ENCODE measurements at places on chromosomes 4 and X.

- no peak for DNase-seq
These were observed 433.0 kb downstream of the PCDH10 start for GRCh38 chr4:133581996-133582619.

DNA sequence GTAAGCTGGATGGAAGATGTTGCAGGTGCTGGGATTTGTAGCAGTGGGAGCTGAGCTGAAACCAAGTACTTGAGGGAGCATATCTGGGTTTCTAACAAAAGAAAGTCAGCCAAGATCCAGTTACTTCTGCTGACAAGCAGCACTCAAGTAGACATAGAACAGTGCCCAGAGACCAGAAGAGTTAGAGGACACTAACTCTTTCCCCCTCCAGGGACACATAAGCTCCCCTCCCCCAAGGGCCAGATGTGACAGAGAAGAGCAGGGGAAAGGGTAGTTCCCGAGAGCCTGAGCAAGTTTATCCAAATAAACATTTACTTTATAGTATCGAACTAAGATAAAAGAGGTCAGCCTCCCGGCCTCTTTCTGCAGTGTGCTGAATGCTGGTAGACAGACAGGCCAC is 12.2 kb downstream of the TRPC3 start:
- DNase-seq, result no peak

GRCh38 chrX:46433892-46434291 is 111.3 kb downstream of the ZNF674 start:
- no peak for DNase-seq

GRCh38 chrX:71458866-71459265 is 74.0 kb upstream of the OGT start:
- no peak for DNase-seq

- DNase-seq, result no peak
These were observed 335.2 kb downstream of the ADAM29 start for GRCh38 chr4:175253184-175253902.

DNA sequence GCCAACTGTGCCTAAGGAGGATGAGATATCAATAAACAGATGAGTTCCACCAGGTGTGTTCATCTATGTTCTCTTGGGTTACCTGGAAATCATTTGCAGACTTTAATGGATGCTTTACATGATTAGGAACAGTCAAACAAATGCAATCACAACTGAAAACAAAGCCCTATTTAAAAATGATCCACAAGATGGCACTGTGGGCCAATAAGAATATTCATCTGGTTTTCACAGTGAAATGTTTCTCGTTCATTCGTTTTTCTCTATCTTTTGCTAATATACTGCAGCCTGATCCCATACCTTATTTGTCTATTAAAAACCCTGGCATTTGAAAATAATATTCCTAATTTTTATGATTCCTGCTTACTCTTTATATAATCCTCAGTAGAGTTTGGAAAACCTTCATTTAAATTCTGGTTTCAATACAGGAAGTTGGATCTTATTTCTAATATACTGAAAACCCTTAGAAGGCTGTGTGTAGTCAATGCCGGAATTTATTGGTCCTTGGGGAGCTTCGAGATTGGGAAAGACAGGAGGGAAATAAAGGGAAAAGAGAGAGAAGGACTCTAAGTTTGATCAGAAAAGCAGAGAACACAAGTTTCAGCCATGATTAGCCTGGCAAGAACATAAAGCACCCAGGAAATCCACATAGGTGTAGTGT is 63.8 kb upstream of the TAPT1 start:
- DNase-seq, result peak; percentile 12

DNA sequence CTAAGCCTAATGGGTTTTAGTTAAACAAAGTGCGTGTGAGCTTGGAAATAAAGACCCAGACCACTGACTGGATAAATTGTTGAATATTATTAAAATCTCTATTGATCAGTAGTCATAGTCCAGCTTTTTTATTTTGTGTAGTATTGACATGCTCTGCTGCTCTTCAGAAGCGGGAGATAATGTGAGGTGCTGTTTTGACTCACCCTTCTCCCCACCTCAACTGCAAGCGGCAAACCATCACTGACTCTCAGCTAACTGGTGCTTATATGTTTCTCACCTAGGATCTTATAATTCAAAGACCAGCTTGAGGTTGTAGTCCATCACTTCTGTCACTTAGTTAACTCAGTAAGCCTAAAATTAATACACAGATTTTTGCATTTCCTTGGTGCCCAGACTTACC is 72.2 kb downstream of the COMMD8 start:
- DNase-seq, result no peak

DNA sequence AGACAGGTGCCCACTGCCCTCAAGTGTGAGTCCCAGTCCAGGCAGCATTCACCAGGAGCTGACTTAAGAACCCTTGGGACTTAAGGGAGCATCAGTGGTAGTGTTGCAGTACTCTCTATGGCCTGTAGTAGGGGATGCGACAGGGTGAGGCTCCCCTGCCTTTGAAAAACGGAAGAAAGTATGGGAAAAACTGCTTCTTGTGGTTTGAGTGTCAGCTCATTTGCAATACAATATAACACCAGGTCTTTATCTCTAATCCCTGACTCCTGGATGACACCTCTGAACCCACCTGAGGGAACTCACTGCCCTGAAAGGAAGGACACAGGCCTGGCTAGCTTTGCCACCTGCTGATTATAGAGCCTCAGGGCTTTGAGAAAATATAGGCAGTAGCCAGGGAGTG is 176.0 kb downstream of the SMARCA1 start:
- no peak for DNase-seq

GRCh38 chr4:115058533-115058932 is 54.9 kb downstream of the NDST4 start:
- no peak for DNase-seq

DNA sequence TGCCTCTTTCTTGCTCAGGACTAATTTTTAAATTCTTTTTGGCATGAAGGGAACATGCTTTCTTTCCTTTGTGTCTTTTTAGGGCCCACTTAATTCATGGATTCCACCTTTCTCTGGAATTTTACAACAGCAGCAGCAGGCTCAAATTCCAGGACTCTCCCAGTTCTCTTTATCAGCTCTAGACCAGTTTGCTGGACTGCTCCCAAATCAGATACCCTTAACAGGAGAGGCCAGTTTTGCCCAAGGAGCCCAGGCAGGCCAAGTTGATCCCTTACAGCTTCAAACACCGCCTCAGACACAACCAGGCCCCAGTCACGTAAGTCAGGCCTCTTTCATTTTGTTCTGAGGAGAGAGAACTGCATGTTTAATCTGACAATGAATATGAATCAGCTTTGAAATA is 2.3 kb downstream of the ODAM start:
- DNase-seq, result no peak

GRCh38 chr4:82842593-82842992 is 44.0 kb upstream of the SCD5 start:
- no peak for DNase-seq

DNA sequence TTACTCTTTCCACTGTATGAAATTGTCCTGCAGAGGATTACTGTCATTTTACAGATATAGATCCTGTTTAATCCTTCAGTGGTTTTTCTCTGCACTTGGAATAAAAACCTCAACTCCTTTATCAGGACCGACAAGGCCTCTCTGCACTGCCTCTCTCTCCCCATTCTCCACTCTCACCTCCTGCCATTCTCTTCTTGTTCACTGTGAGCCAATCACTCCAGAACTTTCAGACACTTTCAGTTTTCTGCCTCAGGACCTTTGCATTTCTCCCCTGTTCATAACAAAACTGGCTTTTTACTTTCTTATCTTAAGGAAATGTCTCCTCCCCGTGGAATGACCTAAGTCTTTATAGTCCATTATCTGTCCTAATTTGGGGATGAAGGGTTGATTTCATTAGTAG is 137.3 kb downstream of the ELOVL6 start:
- DNase-seq, result no peak

GRCh38 chr4:168900080-168900479 is 110.0 kb downstream of the CBR4 start:
- no peak for DNase-seq

DNA sequence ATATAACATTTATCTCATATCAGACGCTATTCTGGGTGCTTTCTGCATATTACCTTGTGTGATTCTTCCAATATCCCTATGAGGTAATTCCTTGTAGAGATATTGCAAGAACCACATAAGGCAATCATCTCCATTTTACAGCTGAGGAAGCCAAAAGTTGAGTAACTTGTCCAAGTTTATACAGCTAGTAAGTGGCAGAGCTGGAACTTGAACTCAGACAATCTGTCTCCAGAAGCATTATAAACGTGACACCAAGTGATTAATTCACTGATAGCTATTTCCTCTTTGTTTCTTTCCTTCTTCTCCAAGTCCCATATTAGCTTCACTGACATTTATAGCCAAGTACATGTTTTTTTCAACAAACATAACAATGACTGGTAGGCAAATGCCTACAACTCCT is 7.3 kb downstream of the EMCN start:
- no peak for DNase-seq

DNA sequence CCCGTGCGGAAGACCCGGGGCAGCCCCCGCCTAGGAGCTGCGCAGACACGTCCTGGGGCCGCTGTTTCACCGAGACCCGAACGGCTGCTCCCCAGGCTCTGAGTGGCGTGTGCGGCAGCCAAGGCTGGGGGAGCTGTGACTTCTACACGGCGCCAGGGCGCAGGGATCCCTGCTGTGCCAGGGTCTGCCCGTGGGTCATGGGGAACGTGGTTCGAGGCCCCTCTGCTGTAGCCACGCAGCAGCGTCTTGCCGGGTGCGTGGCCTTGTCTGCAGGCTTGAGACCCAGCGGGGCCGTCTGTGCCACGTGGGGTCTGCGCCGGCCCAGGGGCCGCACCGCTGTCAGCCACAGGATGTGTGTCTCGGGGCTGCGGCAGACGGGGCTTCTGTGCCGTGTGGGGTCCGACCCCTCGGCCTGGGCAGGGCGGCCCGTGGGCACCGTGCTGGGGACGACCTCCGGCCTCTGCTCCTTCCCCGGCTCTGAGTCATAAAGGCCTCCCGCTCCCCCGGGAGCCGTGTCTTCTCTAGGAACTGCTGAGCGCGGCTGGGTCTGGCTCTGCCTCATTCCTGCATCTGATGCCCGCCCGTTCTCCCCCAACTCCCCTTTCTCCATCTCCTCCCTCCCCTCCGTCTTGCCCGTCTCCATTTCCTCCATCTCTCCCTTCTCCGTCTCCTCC is 12.7 kb upstream of the GTPBP6 start:
- no peak for DNase-seq

DNA sequence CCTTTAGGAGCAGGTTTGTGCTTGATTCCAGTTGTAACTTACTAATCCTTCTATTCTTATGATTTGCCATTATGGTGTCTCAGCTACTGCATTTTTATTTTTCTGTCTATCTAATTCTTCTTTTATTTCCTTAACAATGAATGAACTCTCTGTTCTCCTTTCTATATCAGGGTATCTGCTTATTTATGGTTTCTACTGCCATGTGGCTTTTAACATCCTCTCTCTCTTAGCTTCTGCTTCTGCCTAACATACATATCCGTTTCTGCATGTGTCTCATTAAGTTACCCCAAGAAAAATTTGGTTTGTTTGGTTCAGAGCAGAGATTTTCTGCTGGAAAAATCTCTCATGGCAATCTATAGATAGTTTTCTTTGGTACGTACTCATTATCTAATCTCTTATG is 614.4 kb downstream of the RPA4 start:
- no peak for DNase-seq

GRCh38 chr4:48831532-48832030 is 693 bp downstream of the OCIAD1 start:
- DNase-seq, result no peak

GRCh38 chrX:41118156-41118555 is 32.9 kb downstream of the USP9X start:
- DNase-seq, result no peak

- no peak for DNase-seq
These were observed 22.2 kb downstream of the LIN54 start for GRCh38 chr4:82988323-82988832.

- no peak for DNase-seq
These were observed 349.6 kb downstream of the KCTD8 start for GRCh38 chr4:44098973-44099372.

Data from neuronal stem cell (in vitro differentiated cells).